GM12892 (cell line): ENCODE measurements at places on chromosomes 2 and 18.

DNA sequence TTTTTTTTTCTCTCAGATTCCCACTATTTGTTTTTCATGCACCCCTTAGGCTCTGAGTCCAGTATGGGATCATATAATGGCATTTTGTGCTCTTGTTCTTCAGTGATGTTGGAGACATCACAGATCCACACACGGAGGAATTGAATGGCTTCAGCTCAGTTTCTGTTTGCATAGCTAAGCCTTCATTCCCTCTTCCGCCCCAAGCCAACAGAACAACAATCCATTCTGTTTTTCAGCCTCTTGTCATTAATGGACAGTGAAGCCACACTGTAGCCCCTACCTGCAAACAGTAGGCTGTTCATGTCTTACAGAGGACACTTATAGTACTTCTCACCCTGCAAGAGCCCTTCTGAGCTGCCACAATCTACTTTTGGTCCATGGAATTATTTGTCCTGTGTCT is 64.0 kb upstream of the ZSWIM2 start:
- DNase-seq: no peak

DNA sequence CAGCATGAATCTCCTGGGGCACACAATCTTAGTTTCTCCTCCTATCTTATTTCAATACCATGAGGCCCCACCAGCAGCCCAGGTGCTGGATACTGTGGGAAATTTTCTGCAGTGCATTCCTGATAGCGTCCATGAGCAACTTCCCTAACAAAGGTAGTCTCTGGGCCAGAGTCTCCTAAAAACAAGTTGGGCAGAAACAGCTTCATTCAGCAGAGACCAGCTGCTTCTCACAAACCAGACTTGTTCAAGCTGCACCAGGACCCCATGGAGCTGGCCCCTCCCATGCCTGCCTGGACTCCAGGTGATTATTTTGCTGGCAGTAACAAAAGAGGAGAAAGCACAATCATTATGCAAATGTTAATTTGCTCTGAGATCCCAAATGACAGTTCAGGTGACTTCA is 31.4 kb downstream of the MYO5B start:
- no peak for DNase-seq

DNA sequence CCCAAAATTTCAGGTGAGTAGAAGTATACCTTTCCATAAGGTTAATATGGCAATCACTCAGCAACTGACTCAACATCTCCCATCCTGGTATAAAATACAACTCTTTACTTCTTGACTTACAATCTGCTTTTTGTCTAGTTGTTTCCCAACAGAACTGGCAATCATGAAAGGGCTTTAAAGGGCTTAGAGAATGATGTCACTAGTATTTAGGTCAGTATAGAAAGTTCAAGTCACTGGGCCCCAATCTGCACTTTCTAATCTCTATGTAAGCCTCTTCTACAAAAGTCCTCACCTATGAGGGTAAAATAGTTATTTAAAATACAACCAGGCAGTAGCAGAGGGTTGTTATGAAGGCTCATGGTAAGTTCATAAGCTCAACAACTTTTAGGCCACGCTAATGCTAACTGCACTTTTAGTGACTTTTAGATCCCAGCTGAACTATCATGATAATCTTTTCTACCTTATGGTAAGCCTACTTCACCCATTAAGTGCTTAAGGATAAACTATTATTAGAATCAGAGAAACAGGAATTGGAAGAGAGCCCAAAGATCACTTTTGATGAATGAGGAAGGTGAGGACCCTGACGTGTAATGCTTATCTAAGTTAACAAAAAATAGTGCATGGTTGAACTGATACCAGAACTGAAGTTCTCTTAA is 79.6 kb downstream of the GORASP2 start:
- no peak for DNase-seq

DNA sequence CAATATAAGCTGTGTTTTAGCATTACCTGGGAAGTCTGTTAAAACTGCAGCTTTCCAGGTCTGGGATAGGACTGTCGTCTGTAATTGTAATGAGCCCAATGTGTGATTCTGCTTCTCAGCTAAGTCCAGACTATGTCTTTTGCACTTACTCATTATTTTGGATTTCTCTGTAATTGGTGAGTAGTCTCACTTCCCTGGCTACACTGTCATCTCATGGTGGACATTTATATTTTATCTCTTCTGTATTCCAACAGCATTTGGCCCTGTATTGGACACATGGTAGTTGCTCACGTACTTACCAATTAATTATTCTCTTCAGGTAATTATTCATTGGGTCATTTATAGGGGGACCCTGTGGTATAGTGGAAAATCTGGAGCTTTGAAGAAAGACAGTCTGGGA is 28.0 kb downstream of the LHCGR start:
- DNase-seq: no peak

GRCh38 chr2:183124957-183125255 is 663 bp downstream of the NUP35 start:
- DNase-seq: no peak

DNA sequence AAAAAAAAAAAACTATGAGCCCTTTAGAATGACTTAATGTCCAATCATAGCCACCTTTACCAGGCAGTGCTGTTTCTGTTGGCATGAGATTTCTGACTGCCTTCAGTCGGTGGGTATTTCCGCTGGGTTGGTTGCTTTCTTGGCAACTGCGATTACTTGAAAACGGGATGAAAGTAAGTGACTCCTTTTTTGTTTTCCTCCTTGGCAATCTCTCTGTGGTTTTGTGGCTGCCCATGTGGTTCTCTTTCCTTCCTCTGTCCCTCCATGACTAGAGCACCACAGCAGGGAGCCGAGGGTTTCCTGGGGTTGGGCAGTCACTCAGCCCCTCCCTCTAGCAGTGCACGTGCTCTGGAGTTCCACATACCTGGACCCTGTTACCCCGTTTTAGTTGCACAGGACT is 112.1 kb downstream of the KLHL29 start:
- no peak for DNase-seq

DNA sequence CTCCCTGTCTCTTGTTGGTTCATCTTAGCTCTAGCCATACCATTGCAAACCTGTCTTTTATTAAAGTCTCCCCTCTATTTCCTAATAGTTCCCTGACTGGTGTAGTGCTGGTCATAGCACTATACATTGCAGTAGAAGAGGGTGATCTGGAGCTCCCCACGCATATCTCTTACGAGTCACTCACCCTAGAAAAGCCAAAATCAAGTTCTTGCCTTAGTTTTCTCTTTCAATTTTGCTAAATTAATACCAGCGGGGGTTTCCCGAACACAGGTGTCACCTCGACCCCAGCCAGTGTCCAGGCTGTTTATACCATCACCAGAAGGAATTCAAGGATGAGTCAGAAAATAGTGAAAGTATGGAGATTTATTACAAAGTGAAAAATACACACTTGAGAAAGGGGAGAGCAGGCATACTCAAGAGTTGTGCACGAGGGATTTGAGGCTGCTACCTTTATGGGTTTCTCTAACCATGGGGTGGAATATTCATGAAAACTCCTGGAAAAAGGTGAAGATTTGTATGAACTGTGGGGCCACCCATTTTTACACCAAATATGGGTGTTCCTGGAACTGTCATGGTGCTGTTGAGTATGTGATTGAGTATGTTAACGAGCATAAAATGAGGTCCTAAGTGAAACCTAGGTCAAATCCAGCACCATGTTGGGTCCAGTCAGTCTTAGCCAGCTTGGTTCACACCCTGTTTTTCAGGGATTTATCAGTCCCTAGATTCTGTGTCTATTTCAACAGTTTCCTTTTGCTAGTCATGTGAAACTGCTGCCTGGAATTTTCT is 20.2 kb downstream of the PROKR1 start:
- DNase-seq: no peak

- no peak for DNase-seq
Observed at GRCh38 chr2:227602358-227602757, 3.7 kb downstream of the SCYGR2 start.

DNA sequence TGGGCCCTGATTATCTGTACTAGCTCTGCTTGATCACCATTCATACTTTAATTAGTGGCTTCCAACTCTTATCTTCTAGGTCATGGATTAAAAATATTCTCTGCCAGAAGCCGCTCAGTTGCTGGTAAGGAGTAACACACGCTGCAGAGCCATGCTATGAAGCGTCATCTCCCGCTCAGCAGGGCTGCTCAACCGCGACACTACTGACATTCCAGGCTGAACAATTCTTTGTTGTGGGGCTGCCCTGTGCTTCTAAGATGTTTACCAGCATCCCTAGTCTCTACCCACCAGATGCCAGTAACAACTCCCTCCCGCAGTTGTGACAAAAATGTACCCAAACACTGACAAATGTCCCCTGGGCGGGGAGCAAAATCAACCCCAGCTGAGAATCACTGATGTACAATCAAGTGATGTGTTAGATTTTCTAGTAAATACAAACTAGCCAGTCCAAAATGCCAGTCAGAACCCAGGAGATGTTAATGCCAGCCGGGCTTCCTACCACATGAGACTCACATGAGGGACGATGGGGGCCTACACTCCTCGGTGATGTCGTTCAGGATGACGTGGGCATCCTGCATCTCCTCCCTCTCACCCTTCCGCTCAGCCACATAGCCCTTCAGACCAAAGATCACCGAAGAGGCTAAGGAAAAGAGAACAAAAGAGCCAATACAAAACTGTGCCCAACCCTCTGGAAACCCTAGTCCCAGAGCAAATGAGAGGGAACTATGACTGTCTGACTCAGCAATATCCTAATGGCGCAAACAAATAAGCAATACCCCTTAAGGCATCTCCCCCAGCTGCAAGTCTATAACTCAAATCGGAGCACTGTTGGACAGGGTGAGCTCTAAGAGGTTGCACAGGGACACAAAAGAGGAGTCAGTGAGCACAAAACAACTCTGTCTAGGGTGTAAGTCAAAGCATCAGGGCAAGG is 15.6 kb downstream of the ILKAP start:
- DNase-seq: no peak

DNA sequence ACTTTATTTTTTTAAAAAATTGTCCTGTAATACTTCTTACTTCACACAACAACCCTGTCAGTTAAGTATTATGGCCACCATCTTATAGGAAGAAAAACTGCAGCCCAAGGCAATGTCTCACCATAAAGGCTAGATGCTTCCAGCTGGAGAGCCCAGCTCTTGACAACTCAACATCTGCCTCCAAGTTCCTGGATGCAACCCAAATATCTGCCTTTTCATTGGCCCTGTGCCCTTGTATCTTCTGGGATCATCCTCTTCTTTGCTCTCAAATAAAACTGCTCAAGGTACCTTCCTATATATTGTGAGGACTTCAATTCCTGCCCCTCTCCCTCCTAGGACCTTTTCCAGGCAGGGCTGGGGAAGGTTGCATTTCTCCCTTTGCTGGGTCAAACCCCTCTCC is 69.5 kb downstream of the BIN1 start:
- DNase-seq: no peak

- DNase-seq: no peak
Observed at GRCh38 chr2:29202819-29203495, 87.7 kb downstream of the CLIP4 start.

GRCh38 chr18:63266888-63267790 is 52.4 kb downstream of the BCL2 start:
- DNase-seq: no peak

DNA sequence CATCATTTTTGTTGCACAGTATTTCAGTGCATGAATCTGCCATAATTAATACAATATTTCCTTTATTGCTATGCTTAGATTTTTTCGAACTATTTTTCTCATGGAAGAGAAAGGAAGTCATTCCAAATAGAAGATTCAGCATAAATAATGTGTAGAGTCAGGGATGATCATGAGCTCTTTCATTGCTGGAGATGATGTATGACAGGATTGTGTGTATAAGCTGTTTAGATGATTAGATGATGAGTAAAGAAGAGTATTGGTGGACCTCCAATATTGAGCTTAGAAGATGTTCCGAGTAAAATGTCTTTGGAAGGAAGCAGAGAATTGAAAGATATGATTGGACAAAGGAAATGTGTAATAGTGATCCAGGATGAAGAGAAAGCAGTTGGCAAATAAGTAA is 364.5 kb downstream of the PARD3B start:
- DNase-seq: no peak

GRCh38 chr2:225290757-225291400 is 108.6 kb upstream of the NYAP2 start:
- no peak for DNase-seq

GRCh38 chr2:207331674-207332073 is 165.9 kb upstream of the KLF7 start:
- DNase-seq: no peak
